Spinal cord (tissue), 10 donors: ENCODE measurements at places on chromosomes 11 and 22. TPM values are rescaled to one million over a fixed set of nuclear protein-coding genes. Genes with fewer than 3 reads are reported as not detected.

Gene TIMP3
- 353 TPM for total RNA-seq

Gene UPK3A
- 0.28 TPM for total RNA-seq

Gene ZNF70
- 5.8 TPM for total RNA-seq

Gene POU2AF3
- 0.20 TPM for total RNA-seq

Gene TMEM45B
- 6.3 TPM for total RNA-seq

Gene MS4A6E
- total RNA-seq, result not detected

Gene OR52E1
- total RNA-seq, result not detected

Gene GGTLC2
- not detected for total RNA-seq

Gene MFRP
- not detected for total RNA-seq

Gene IFITM1
- total RNA-seq, result 23.1 TPM

Gene IMMP1L
- 27.2 TPM for total RNA-seq

Gene CCDC87
- 0.77 TPM for total RNA-seq

Gene TYR
- 0.61 TPM for total RNA-seq

Gene GNB1L
- 4.8 TPM for total RNA-seq

Gene SLN
- total RNA-seq, result 1.3 TPM

Gene ATG13
- total RNA-seq, result 68.9 TPM

Gene VPREB1
- total RNA-seq, result not detected

Gene FAM111B
- 10.5 TPM for total RNA-seq

Gene TNNT3
- 12.1 TPM for total RNA-seq

Gene WBP2NL
- 2.4 TPM for total RNA-seq

Gene THY1
- total RNA-seq, result 70.0 TPM

Gene IL18
- 18.2 TPM for total RNA-seq

Gene CELSR1
- total RNA-seq, result 2.9 TPM

Gene PRAME
- 0.30 TPM for total RNA-seq

Gene ZDHHC13
- total RNA-seq, result 11.2 TPM

Gene FADS2
- 138 TPM for total RNA-seq

Gene LARGE1
- total RNA-seq, result 31.6 TPM

Gene NNMT
- total RNA-seq, result 2.5 TPM

Gene FGF3
- not detected for total RNA-seq

Gene SLC22A12
- not detected for total RNA-seq

Gene SERHL2
- total RNA-seq, result 4.7 TPM

Gene LRRC74B
- 4.7 TPM for total RNA-seq

Gene YPEL1
- total RNA-seq, result 12.9 TPM

Gene TSPAN32
- total RNA-seq, result 1.8 TPM
